Cardiac muscle cell (in vitro differentiated cells and primary cell): ENCODE measurements at places on chromosomes 5 and 9. TPM values are rescaled to one million over a fixed set of nuclear protein-coding genes. Genes with fewer than 3 reads are reported as not detected.

GRCh38 chr9:118162716-118163115, 458.5 kb downstream of the TLR4 start:
- no peak for DNase-seq

DNA sequence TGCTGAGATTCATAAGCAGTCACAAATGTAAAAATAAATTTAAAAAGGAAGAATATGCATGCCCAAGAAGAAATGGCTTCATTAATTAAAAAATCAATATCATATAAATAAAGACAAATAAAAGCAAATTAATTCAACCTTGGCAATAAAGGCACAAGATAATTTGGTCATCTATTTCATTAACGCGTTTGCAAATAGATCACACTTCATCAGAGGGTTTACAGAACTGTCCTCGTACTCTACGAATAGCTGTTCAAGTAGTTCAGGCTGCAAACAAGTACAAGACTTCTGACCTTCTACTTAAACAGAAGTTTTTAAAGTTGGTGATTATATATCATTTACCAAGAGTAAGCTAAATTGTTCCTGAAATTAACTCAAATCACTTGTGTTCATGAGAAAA, 775.3 kb upstream of the DMAC1 start:
- DNase-seq: no peak

GRCh38 chr5:135238622-135239452, 160.2 kb downstream of the MACROH2A1 start:
- DNase-seq: no peak

- no peak for DNase-seq
Observed at GRCh38 chr5:165521816-165522610, 2016.6 kb downstream of the MAT2B start.

- no peak for DNase-seq
Observed at GRCh38 chr9:123397975-123398374, 42.0 kb downstream of the CRB2 start.

Gene EFNA5
- total RNA-seq: 3.9 and 12.0 TPM in 2 replicates
